ENCODE measurements at places on chromosomes 2 and 18.

DNA sequence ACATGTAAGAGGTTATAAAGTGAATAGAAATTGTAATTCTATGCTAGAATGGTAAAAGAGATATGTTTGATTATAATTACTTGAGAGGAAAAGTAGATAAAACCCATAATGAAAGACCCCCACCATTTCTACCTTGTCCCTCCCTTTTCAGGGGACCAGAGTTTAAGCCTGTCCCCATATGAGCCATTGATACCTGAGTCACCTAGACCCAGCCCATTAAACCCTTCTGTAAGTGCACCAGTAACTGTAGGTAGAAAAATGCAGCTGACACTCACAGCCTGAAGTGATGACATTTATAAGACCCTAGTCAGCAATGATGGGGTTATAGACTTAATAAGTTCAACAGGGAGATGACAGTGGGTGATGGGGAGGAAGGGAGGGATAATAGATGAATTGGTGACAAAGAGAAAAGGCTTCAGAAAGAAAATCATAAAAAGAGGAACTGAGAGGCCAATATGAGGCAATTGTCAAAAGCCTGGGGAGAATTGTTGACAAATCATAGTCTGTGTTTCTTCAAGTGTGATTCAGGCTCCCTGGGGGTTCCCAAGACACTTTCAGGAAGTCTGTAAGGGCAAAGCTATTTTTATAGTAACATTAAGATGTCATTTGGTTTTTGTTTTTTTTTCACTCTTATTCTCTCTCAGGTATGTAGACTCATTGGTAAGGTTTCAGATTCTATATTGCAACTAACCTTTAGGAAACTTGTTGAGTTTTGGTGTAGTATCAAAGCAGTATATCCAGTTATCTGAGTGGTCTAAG, 544.2 kb downstream of the SATB2 start:
- peak; percentile 92 for DNase-seq

DNA sequence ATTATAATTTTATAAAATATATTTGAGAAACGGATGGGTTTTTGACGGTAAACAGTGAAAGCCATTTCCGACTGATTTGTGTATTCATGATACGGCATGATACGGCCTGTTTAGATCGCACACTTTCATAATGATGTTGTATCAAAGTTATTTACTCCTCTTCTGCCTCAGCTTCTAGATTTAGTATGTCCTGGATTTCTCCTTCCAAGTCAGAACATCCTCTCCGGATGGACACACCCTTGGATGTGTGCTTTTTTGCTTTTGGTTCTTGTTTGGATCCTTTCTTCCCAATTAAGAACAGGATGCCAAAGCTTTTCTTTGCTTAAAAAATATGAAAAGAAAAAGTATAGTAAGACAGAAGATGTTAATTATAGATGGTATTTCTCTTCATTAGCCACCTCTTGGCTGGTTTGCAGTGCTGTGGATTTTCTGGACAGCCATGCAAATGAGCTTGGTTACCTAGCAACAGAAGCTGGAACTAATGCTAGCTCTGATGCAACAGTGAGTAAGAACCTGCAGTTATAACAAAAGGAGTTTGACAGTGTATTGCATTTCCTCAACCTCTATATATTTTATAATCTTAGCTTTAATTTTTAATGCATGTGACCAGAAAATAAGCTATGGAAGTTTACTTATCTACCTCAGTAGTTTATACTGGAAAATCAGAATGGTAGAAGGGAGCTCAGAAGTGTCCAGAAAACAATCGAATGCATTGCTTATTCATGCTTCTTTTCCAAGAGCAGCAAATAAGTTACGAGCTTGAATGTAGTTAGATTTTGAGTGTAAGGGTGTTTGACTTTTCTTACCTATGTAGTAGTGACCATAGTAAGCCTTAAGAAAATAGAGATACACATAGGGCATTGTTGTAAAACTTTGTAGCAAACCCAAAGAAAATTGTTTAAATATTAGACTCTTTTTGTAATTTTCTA, 27.9 kb downstream of the RMND5A start:
- peak; percentile 39 for DNase-seq

- DNase-seq: peak; percentile 62
These were observed 593 bp downstream of the ZNF514 start for GRCh38 chr2:95158891-95159619.

DNA sequence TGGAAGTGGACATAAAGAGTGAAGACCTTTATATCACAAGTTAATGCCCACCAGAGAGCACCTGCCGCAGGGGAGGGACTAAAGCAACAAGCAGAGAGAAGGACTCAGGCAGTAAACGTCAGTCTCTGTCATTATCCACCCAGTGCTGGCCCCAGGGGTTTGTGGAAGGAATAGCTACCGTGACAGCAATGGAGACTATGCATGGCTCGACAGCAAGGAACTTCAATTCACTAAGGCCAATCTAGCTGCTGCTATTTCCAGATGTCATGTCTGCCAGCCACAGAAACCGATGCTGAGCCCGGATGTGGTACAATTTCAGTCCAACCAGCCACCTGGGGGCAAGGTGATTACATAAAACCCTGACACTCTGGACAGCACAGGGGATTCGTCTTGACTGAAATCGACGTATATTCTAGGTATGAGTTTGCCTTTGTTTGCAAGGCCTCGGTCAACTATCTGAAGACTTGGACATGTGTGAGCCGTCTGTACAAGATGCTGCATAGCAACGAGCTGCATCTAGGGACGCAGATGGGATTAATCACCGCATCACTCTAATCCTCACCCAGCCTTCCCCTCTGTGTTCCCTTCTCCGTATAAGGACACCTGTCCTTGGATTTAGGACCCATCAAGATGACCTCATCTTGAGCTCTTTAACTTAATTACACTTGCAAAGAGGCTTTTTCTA, 154.1 kb upstream of the SH3BP4 start:
- DNase-seq: no peak

DNA sequence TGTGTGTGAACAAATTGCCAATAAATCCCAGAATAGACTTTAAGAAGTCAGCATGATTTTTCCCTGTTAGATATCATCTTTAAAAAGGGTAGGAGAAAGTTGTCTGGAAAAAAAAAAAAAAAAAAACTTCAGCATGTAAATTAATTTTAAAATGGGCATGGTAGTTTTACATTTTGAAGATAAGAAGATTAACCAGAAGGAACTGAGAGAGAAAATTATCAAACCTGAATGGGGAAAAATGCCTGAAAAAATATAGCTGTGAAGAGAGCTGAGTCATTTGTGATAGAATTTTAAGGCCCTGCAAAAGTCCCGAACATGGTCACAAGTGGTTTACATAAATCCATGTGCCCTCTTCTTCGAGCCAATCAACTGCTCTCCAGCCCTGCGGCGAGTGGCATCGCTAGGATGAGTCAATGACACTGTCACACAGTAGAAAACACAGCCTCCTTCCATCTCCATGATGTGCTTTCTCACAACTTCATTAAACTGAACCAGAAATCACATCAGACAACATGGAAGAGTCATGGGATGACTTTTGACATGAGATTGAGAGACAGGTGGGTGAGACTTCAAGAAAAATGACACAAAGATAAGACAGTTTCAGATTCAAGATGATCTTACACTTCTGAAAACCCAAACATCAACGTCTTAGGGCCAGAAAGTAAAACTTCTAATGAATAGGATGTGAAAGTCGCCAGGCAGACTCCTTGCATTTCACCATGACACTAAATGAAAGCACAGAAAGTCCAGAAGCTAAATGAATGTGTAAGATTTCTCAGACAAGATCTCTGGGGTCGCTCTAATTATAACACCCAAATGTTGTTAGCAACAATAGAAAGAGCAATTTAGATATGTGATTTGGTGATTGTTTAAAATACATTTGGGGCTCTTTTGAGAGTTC, 273.0 kb upstream of the ID2 start:
- DNase-seq: no peak

DNA sequence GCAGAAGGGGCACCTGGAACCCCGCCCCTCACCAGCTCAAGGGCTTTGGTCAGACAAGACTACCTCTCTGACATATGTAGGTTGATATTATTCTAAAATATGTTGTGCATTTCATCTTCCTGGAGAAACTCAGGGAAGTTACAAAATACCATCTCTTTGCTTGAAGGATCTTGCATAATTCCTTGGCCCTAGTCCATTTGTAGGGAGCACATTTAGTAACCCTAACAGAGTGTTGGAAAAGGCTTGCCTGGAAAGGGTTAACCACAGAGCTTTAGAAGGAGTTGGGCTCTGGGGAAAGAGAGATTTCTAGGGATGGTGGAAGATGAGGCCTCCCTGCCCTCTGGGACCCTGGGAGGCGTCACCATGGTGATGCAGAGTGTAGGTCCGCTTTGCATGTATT, 143.0 kb upstream of the SLC1A4 start:
- DNase-seq: peak; percentile 43
